ENCODE measurements at places on chromosomes 5 and 9. TPM values are rescaled to one million over a fixed set of nuclear protein-coding genes. Genes with fewer than 3 reads are reported as not detected.

- DNase-seq, result no peak
Observed at GRCh38 chr5:54678737-54679136, 161.2 kb downstream of the SNX18 start.

- DNase-seq, result no peak
Observed at GRCh38 chr5:173686950-173687349, 70.5 kb upstream of the BOD1 start.

GRCh38 chr9:128297221-128297773, 21.2 kb downstream of the SWI5 start:
- no peak for DNase-seq

DNA sequence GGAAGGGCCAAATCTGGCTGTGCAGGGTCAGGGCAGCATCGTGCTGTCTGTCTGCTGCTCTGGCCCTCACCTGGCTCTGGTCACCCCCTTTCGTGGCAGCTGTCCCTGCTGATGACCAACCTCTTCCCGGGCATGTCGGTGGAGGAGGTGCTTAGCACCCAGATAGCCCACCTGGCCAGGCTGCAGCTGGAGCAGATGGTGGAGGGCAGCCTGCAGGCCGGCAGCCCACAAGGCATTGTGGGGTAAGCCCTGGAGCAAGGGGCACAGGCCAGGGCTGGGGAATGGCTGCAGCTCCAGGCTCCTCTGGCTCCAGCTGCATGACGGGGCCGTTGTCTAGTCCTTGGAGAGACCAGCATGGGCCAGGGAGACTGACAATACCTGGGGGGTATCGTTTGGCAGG, 8.2 kb downstream of the TOR2A start:
- no peak for DNase-seq

DNA sequence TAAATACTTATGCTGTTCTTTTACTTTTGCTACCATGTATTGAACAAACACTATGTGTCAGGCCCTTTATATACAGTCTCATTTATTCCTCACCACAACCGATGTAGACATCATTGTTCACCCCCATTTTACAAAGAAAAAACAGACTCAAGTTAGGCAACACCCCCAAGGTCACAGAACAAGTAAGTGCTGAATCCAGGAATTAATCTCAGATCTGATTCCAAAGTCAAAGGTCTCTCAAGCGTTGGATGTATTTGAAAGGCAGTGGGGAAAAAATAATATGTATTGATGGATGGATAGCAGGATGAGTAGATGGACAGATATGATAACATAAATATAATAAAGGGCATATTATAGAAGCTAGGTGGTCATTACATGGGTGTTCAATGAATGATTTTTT, 85.1 kb upstream of the VLDLR start:
- DNase-seq, result no peak

DNA sequence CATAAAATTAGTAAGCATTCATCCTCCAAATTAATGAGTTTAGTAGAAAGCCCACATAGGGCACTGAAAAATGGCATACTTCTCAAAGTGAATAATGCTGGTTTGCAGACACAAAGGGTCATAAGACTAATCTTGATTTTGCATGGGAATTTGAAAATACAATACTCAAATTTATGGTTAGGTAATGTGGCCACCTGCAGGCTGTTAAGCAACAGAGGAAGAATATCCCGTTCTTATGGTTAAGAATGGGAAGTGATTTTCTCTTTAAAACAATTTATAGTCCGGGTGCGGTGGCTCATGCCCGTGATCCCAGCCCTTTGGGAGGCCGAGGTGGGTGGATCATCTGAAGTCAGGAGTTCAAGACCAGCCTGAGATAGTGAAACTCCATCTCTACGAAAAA, 9.4 kb upstream of the PLCXD3 start:
- DNase-seq, result no peak

- no peak for DNase-seq
Observed at GRCh38 chr5:132190161-132190817, 37.4 kb downstream of the P4HA2 start.

DNA sequence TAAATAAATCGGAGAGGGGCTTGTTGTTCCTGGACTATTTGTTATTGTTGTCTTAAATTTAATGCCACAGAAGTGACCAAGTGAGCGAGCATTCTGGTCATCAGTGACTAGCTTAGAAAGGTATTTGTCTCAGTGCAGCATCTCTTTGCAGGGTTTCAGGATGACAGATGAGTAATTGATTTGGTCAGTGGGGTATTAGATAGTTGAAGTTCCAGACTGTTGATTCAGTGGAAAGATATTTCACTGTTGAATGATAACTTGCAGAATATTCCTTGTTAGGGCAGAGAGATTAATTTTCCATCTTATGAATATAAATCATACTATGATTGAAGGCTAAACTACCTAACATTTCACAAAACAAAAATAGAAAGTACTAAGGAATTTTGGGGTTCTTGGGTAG, 122.4 kb downstream of the TRIO start:
- DNase-seq, result no peak

The NEUROG1 gene
- total RNA-seq, result not detected

The ANKRD34B gene
- not detected for total RNA-seq

The MSX2 gene
- 1.1 TPM for total RNA-seq

The ZFP62 gene
- total RNA-seq, result 21.2 TPM

The PELO gene
- 61.8 TPM for total RNA-seq

The ANGPTL2 gene
- 55.9 TPM for total RNA-seq

The HTR4 gene
- total RNA-seq, result 0.32 TPM

The RALGPS1 gene
- total RNA-seq, result 6.4 TPM

The FBXW2 gene
- 61.5 TPM for total RNA-seq

The PPP1R26 gene
- 8.9 TPM for total RNA-seq

The TMEM250 gene
- 29.1 TPM for total RNA-seq

Data from posterior vena cava (tissue), 2 donors.